ENCODE measurements at places on chromosomes 12 and 14.

DNA sequence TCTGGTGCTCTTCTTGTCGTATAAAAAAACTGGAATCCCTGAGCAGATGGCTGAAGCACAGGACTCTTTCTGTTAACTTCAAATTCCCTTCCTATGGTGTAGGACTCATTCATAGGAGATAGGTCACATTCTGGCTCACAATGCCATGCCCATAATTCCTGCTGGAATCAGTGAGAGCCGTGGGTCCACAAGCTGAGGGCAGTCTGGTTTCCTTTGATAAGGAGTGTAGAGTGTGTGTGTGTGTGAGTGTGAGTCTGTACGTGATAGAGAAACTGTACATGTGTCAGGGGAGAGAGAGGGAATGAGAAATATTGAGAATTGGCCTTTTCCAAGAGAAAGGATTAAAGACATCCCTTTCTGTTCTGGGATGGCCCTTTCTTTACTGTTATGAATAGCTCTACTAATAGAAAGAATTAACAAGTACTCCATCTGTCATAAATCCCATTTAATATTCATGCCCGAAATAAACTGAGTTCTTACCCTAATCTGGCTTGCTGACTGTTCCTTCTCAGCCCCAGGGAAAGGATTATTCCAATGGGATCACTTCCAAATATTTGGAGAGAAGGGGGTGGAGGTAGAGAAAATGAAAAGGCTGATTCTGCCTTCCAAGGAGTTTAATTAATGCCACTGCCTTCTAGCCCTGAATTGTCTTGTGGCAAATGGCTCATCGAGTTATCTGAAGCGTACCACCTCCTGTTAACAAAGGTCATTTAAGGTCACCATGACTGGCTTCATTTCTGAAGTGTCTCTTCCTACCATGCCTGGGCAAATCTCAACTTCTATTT, 79.0 kb downstream of the TMX1 start:
- no peak for DNase-seq

- DNase-seq: no peak
These were observed 26.2 kb downstream of the DIO3 start for GRCh38 chr14:101587441-101587911.

DNA sequence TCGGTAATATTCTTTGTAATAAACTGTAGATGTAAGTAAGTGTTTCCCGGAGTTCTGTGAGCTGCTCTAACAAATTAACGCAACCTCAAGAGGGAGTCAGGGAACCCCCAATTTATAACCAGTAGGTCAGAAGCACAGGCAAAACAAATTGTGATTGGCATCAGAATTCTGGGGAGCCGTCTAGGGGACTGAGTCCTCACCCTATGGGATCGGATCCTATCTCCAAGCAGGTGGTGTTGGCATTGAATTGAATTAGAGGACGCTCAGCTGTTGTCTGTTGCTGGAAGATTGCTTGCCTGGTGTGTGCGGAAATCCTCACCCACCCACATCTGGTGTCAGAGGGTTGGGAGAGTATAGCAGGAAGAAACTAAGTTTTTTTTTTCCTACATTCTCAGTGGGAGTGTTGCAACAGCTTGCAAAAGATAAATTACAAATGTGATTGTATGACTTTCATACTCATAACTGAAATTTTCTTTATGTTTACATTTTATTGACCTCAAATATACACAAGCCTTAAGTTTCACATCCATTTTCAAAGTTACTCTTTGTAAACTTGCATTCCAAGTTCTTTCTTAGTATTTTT, 5.5 kb downstream of the TMEM52B start:
- DNase-seq: no peak

- no peak for DNase-seq
These were observed 940.2 kb downstream of the GALC start for GRCh38 chr14:87052646-87053225.

DNA sequence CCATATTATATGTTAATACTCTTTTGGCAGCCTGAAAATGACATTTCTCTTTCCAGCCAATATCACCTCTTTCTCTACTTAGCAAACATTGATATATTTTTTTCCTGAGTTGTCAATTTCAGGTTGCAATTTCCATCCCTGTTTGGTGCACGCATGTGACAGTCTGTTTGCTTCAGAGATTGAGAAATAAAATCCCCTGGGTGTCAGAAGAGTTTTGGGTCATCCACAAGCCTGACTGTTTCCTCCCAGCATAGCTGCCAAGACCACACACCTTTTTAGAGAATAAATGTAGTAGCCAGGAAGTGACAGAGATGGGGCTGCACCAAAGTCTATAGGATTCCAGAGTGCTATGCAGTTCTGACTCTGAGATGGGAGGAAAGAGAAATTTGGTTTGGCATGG, 144.9 kb upstream of the NOS1 start:
- DNase-seq: no peak

DNA sequence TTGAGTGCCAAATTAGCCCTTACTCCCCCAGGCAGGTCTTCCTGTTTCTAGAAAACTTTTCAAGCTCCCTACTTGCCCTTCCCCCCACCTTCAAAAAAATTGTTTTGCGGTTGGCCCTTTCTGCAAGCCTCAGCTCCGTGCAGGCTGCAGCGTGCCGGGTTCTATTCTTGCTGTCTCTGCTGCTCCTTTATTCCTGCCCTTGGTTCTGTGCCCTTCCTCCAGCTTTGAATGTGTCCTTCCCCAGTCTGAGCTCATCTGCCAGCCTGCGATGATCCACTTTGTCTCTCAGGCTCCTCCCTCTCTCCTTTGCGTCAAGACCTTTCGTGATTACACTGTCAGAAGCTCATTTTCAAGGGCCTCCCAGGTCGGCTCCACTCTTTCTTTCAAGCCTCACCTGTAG, 98.6 kb downstream of the IRF2BPL start:
- DNase-seq: no peak

DNA sequence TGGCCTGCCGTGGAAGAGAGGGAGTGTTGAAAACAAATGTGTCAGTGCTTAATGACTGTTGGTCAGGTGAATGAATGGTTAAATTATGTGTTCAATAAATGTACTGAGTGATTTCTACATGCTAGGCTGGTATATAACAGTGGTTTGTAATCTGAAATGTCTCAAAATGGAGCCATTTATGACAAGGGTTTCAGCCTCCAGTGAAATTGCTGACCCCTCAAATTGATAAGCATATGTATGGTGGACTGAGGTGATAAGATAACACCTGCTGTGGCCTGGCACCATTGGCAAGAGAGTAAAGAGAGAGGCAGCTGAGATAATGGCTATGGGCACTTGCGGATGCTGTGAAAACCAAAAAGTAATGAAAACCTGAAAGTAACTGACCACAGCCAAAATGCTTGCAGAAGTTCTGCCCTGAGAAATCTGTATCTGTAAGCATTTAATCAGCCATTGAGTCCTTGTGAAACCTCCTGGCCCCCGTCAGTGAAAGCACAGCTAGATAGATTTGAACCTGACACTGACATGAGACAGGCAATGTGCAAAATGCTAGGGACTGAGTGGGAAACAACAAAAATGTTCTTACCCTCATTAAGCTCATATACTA, 1.4 kb upstream of the BCAT1 start:
- no peak for DNase-seq

Measured in SK-N-MC (cell line).